Naive thymus-derived CD4-positive, alpha-beta T cell (primary cell): ENCODE measurements at places on chromosomes 3 and 15.

DNA sequence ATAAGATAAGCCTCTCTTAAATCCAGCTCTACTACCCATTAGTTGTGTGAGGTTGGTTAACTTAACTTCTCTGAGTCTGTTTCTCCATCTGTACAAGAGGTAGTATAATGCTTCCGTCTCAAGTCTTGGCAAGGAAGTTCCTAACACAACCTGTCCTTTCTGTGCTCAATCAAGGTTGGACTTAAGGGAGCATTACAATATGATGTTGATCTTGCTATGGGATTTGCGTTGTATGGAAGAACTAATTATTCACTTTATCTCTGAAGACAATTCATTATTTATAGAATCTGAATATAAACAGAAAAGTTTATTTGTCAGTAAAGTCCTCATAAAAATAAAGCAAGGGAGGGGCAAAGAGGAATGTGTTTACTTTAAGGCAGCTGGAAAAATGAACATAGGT lies 18.9 kb upstream of the SPTSSB start:
- H3K4me3 ChIP-seq = no peak overlapping the region
- no peaks in the 10 kb centered on the region for H3K27me3 ChIP-seq
- peaks cover 19% of the 10 kb centered on the region for H3K4me1 ChIP-seq

DNA sequence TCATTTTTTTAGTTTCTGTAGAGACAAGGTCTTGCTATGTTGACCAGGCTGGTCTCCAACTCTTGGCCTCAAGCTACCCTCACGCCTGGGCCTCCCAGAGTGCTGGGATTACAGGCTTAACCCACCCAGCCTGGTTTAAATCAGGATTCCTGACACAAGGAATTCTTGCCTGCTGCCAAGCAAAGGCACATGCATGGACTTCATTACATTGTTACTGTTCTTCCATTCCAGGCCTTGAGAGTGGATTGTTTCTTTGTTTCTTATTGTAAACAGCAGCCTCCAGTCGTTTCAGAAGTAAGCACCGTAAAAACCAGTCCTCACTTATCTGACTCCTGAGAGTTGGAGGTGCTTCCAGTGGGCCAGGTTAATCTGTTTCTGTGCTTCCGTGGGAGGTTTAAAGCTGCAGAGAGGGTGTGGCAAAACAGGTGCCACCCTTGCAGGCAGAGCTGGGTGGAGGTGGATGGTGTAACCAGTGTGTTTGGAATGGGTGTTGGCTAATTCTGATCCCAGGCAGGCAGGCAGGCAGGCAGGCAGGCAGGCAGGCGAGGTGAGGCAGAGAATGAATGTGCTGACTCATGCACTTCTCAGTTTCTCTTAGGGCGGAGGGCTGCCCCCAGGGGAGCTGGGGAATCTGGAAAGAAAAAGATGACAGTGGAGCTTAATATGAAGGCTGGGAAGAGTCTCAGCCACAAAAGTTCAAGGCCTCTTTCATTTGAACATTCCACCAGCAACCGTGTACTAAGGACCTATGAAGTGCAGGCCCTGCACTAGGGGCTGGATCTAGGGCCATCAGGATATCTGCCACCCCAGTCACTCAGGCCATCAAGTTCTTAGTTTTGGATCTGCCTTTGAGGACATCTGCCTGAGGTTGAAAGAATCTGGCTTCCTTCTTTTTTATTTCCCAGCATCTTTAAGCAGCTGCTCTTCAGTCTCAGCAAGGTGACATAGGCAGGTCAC lies 37.0 kb upstream of the CDCP1 start:
- no peaks in the 10 kb centered on the region for H3K27me3 ChIP-seq
- no peak for DNase-seq
- H3K27ac ChIP-seq = no peak overlapping the region
- no peaks in the 10 kb centered on the region for H3K36me3 ChIP-seq

DNA sequence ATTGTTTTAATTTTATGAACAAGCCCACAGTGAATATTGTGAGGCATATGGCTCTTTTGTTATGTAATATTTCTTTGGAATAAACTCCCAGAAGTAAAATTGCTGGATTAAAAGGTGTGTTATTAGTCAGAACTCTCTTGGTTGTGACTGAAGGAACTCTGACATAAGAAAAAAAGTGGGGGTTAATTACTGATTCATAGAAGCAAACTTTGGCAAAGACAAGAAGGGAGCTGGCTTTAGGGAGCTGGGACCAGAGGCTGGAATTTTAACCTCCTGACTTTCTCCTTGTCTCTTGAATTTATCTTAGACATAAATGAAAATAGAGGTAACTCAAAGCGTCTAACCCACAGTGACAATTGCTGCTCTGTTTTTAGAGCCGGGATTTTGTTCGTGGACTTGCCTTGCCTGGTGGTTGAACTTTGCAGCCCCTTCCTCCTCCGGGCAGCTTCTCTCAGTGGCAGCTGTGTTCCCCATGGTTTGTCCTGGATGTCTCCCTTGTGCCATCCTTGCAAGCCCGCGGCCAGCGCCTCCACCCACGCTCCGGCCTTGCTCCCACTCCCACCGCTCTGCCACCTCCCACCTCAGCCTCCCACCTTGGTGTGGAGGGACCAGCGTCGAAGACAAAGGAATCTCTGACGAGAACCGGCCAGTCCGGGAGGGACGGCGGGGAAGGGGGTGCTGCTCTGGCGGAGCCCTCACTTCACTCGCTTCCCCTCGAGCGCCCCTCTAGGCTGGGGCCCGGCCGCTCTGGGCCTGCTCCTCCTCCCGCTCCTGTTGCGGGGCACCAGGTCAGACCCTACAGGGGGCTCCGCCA lies 28.0 kb downstream of the ARHGAP31 start:
- peak overlapping the region; percentile 65 for H3K4me3 ChIP-seq
- H3K27ac ChIP-seq = peak overlapping the region; percentile 81
- no peaks in the 10 kb centered on the region for H3K27me3 ChIP-seq
- H3K36me3 ChIP-seq = no peaks in the 10 kb centered on the region

DNA sequence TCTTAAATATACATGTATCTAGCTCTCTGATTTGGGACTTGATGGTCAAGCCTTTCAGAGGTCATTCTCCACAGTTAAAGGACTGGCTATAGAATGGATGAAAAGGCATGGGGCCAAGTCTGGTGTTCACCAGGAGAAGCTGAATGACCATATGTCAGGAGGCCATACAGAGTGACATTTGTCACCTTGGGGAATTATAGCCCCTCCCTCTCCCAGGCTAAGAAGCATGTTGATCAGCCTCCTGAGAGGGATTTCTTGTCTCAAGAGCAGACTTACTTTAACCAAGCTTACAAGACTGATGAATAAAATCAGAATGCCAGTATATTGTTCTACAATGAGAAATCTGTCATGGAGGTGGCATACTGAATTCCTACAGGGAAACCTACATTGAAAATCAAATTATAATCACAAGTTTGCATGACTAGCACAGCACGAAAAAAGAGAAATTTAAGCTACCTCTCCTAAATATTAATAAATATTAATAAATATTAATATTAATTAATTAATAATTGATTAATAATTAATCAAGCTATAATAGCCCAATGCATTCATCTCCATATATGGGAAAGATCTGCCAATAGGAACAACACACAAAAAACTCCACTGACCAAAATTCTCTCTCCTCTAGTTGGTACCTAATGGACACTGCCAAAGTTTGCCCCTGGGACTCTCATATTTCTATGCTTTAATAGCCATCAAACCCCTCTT lies 47.3 kb downstream of the ATP8B4 start:
- no peak for DNase-seq
- no peaks in the 10 kb centered on the region for H3K4me1 ChIP-seq
- no peak overlapping the region for H3K4me3 ChIP-seq
- H3K27me3 ChIP-seq = no peaks in the 10 kb centered on the region
- H3K27ac ChIP-seq = no peak overlapping the region

GRCh38 chr3:134809427-134810051 lies 14.5 kb downstream of the EPHB1 start:
- no peak for DNase-seq
- no peak overlapping the region for H3K4me3 ChIP-seq
- no peaks in the 10 kb centered on the region for H3K27me3 ChIP-seq
- H3K36me3 ChIP-seq = no peaks in the 10 kb centered on the region

- no peak overlapping the region for H3K27ac ChIP-seq
- H3K27me3 ChIP-seq = no peaks in the 10 kb centered on the region
- no peak for DNase-seq
- no peaks in the 10 kb centered on the region for H3K4me1 ChIP-seq
Measured at GRCh38 chr15:38768970-38769369, 204.4 kb upstream of the RASGRP1 start.

DNA sequence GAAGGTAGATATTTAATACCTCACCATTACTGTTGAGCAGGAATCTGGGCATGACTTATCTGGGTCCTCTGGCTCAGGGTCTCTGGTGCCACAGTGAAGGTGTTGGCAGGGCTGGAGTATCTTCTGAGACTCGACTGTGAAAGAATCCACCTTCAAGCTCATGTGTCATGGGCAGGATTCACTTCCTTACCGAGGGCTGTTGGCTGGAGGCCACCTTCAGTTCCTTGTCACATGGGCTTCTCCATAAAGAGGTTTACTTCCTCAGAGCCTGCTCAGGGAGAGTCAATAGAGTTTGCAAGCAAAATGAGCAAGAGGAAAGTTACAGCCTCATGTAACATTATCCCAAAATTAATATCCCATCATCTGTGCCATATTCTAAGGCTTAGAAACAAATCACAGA lies 459.5 kb downstream of the NR2F2 start:
- H3K27me3 ChIP-seq = no peaks in the 10 kb centered on the region
- H3K36me3 ChIP-seq = no peaks in the 10 kb centered on the region
- no peaks in the 10 kb centered on the region for H3K4me1 ChIP-seq

- no peak overlapping the region for H3K4me3 ChIP-seq
- no peak overlapping the region for H3K27ac ChIP-seq
- no peaks in the 10 kb centered on the region for H3K36me3 ChIP-seq
- H3K4me1 ChIP-seq = no peaks in the 10 kb centered on the region
- no peaks in the 10 kb centered on the region for H3K27me3 ChIP-seq
Measured at GRCh38 chr3:157379525-157380140, 57.0 kb upstream of the PTX3 start.

DNA sequence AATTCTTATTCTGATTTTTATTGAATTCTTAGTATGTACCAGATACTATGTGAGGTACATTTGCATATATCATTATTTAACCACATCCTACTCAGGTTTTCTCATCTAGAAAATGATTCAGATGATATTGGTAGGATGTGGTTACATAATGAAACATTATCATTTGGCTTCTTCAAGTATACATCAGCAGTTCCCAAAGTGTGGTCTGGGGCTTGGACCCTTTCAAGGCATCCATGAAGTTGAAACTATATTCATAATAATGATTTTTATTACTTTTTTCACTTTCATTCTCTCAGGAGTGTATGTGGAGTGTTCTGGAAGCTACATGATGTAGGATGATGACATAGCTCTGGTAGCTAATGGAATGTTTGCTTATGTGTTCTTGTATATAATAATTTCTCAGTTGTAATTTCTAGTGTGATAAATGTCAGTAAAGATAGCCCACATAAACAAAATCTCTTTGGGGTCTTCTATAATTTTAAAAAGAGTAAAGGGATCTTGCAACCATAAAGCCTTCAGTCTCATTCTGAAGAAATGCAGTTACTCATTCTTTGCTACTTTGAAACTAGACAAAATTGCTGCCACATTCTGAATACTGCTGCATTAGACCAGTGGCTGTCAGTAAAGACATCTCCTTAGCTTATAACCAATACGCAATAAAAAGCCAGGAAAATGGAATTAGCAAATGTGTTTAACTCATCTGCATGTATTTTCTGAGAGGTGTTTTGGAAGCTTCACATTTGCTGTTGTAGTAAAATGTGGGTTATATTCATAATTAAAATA lies 95.8 kb downstream of the PPARG start:
- DNase-seq = no peak
- no peaks in the 10 kb centered on the region for H3K4me1 ChIP-seq
- no peak overlapping the region for H3K27ac ChIP-seq

GRCh38 chr3:178386401-178386800 lies 149.8 kb upstream of the KCNMB2 start:
- H3K27ac ChIP-seq = no peak overlapping the region
- H3K4me1 ChIP-seq = no peaks in the 10 kb centered on the region
- H3K36me3 ChIP-seq = no peaks in the 10 kb centered on the region
- no peak for DNase-seq

GRCh38 chr15:79185199-79185598 lies 94.6 kb upstream of the RASGRF1 start:
- no peaks in the 10 kb centered on the region for H3K4me1 ChIP-seq
- DNase-seq = no peak
- no peaks in the 10 kb centered on the region for H3K36me3 ChIP-seq
- H3K27me3 ChIP-seq = no peaks in the 10 kb centered on the region
- H3K27ac ChIP-seq = no peak overlapping the region

GRCh38 chr15:69167218-69167846 lies 6.9 kb downstream of the GLCE start:
- no peak overlapping the region for H3K4me3 ChIP-seq
- no peak overlapping the region for H3K27ac ChIP-seq
- no peaks in the 10 kb centered on the region for H3K36me3 ChIP-seq
- DNase-seq = no peak
- no peaks in the 10 kb centered on the region for H3K4me1 ChIP-seq
- H3K27me3 ChIP-seq = no peaks in the 10 kb centered on the region

- no peak overlapping the region for H3K27ac ChIP-seq
- no peak overlapping the region for H3K4me3 ChIP-seq
- no peaks in the 10 kb centered on the region for H3K27me3 ChIP-seq
- no peak for DNase-seq
Measured at GRCh38 chr3:119181765-119182164, 8.4 kb downstream of the UPK1B start.
